ENCODE measurements at places on chromosomes 2 and 18.
A peak's percentile ranks its signal among the peaks of the same experiment; 100 is the strongest.

DNA sequence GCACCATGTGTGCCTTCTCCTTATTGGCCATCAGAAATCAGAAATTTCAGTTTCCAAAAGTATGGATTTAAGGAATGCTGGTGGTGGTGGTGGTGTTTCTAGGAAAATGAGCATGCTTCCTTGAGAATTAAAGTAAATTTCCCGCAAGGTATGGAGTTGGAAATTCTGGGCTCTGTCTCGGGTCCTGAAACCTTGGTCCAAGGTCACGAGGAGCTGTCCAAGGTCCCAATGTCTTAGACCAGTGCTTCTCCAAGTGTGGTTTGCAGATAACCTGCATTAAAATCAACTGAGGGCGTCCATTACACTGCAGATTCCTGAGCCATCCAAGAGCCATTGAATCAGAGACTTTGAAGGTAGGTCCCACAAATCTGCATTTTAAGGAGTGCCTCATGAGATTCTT lies 210.9 kb upstream of the PKDCC start:
- DNase-seq = no peak

DNA sequence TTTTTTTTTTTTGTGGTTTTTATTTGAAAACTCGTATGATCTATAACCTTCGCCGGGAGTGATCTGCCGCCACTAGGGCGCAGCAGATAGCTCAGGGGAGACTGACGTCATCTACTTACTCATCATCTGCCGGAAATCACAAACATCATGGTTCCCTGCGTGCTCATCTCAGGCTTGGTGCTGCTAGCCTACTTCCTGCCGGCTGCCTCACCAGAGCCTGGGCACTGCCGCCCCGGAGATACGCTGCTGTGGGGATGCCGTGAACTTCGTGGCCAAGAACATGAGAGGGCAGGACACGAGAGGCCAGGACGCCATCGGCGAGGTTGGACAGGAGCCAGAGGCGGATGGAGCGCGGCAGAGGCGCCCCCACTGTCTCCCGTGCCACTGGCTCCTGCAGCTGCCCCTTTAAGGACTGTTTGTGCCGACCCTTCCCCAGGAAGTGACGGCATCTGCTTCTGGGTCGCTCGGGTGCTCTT lies 68.8 kb downstream of the DOK6 start:
- DNase-seq = peak; percentile 8

- DNase-seq = no peak
Observed at GRCh38 chr2:82748653-82749052, 1710.4 kb downstream of the SUCLG1 start.

DNA sequence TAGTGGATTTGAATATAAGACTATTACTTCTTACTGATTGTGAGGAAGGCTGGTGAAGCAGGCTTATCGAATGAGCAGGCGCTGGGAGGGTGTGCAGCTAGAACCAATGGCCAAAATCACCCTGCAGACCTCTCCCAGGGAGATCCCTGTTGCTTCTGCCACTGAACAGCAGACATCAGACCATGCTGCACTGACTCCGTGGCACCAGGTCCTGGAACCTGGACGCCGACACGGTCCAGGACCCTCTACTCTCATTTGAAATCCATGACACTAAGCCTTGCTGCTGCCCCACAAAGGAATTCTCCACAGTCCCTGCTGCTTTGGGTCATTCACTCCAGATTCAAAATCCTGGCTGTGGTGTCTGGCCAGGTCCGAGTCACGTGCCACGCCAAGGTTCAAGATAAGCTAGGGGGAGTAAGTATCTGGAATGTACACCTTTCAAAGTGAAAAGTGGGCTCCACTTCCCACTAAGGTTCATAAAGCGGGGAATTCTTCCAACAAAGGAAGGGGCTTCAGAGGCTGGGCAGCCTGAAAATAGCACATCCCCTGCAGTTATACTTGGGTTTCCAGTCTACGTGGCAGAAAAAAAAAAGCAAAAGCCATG lies 9.0 kb upstream of the YWHAQ start:
- no peak for DNase-seq

DNA sequence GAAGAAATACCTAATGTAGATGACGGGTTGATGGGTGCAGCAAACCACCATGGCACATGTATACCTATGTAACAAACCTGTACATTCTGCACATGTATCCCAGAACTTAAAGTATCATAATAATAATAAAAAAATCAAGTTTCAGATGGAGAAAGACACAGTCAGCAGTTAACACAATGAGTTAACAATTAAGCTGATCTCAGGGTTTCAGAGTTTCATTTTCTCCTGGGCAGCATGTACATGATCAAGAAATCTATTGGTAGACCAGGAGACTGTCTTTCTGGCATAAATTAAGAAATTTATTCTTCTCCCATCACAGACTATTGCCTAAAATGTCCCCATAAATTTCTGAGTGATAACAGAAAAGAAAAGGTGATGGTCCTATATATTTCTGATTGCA lies 155.3 kb downstream of the RAD51AP2 start:
- DNase-seq = no peak

GRCh38 chr2:201842131-201842860 lies 36.0 kb downstream of the CDK15 start:
- no peak for DNase-seq

DNA sequence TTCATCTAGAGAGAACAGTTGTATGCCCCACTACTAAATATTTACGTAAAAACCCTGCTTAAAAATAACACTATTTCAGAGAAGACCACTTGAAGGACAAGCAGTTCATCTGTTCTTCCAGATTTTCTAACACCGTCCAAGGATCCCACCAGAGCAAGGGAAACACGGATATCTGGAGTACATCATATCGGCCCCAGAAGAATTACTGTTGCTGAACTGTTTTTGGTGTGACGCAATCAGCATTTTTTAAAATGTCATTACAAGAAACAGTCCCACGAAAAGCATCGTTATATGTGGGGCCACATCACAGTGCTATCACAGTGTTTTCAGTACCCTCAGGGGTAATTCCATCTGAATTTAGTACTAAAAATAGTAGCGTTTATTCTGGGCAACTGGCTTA lies 134.5 kb upstream of the PKDCC start:
- no peak for DNase-seq

DNA sequence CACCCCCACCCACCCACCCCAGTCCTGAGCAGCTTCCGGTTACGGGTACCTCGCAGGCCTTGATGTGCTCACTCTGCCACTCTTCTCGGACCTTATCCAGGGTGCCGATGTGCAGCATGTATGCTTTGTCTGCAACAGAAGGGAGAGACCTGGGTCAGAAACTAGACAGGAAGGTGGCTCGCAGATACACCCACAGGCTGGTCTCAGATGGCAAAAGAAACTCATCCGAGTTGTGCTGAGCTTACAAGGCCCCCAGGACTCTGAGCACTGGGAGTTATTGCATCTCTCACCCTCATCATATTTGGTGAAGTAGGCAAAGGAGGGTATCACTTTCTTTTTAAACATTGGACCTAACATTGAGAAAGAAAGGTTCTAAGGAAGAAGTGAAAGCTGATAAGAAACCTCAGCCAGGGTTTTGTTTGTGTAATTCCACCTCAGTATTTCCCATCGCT lies 30.6 kb upstream of the EPG5 start:
- no peak for DNase-seq

DNA sequence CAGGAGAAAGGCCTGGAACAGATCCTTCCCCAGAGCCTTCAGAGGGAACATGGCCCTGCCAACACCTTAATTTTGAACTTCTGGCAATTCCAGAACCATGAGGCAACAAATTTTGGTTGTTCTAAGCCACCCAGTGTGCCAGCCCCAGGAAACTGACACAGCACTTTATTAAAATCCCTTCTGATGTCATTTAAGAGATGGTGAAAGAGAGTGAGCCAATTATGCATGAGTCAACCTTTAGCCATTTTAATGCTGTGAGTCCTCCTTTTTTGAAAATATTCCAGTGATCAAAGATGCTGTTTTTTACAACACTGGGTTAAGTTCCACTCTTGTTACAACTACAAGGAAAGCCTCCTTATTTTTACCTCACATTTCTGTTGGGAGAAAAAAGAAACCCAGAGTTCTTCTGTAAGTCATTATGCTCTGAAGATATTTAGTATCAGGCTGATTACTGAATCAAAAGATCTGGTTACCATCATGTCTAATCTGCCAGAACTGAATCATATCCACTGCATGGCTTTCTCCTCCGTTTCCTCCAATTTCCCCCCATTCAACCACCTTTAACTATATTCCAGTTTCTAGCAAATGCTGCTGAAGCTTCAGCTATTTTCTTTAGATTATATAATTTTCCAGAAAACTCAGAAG lies 235.4 kb downstream of the TXNL1 start:
- DNase-seq = peak; percentile 74

GRCh38 chr2:241271706-241272302 lies 43.7 kb downstream of the HDLBP start:
- DNase-seq = no peak

DNA sequence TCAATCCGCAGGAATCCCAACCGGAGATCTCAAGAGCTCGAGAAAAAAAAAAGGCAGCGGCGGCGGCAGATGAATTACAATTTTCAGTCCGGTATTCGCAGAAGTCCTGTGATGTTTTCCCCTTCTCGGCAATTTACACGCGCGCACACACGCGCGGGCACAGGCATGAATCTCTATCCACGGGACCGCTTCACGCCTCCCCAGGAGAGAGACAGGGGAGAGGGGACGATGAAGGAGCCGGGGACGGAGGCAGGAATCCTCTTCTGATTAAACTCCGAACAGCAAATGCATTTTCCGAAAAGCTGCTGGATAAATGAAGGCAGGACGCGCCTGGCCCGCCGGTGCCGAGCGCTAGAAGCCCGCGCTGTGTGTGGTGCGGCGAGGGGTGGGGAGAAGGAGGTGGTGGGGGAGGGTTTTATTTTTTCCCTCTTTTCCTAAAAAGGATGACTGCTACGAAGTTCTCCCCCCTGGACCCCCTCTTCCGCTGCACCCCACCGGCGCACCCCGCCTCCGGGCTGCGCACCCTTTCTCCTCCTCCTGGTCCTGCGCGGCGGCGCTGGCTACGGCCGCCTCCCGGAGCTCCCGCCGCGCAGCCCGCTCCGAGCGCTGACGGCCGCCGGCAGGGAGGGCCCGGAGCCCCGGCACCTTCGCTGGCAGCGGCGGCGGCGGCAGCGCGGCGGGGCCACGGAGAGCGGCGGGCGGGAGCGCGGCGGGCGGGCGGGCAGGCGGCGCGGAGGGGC lies at the start of gene BCL2:
BCL2 (minus strand) TSS at position 387 of the 740 bp plus-strand sequence.
- no peak for DNase-seq

DNA sequence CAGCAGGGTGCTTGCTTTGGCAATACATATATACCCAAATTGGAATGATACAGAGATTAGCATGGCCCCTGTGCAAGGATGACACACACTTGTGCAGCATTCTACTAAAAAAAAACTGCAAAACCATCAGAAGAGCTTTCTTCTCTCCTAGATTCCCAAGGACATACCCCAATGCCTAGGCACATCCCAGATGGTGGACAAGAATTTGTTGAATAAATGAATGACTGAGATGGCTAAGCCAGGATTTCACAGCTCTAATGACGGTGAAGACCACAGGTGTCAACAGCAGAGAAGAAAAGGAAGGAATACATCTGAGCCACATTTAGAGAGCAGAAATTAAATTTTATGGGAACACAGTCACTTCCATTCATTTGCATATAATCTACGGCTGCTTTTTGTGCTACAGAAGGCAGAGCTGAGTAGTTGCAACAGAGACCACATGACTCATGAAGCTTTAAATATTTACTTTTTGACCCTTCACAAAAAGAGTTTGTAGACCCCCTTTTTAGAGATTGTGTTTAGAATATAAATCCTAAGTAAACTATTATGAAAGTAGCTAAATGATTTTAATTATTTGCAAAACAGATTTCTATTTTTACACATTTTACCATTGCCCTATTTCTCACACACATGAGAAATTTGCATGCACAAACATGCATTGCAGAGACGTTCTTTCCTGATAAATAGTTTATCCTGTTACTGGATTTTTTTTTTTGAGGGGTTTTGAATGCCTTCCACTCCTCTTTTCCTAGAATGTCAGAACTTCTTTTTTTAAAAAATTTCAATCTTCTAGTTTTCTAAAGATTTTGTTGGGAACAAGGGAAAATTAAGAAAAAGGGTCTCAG lies 119.0 kb downstream of the PMAIP1 start:
- no peak for DNase-seq

DNA sequence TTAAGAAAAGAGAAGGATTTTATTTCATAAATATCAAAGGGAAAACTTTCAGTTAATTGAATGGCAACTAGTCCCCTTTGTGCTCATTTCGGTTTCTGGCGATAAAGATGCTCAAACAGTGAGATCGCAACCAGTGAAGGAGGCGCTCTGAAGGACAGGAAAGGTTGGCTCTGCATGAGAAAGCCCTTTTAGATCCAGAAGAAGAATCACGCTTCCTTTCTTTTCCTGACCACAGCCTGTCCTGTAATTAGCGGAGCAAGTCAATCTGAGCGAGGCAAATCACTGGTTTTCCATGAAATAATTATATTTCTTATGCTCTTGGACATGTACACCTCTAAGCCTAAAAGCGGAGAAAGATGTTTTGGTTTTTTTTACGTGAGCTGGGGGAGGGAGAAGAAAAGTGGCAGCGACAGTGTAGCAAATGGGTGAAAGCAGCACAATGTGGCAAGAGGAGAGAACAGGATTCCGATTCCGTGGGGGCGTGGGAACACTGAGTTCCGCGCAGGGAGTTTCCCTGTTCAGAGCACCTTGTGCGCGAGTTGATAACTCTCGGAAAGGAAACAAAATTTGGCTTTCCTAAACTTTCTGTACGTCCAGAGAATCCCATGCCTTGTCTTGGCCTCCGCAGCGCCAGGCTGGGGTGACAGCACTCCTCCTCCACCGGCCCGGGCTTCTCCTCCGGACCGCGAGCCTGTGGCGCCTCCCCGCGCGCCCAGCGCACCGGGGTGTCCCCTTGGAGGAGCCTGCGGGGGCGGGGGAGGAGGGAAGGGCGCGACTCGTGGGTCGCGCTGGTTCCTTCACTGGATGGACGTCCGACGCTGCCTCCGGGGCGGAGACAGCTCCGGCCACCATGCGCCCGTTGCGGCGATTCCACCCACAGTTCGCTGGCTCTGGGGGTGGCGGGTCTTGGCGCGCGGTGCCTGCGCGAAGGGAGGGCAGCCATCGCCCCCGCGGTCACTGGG lies 620 bp upstream of the SLC9A2 start:
- no peak for DNase-seq

GRCh38 chr2:231627384-231628120 lies 34.9 kb downstream of the TEX44 start:
- DNase-seq = no peak

DNA sequence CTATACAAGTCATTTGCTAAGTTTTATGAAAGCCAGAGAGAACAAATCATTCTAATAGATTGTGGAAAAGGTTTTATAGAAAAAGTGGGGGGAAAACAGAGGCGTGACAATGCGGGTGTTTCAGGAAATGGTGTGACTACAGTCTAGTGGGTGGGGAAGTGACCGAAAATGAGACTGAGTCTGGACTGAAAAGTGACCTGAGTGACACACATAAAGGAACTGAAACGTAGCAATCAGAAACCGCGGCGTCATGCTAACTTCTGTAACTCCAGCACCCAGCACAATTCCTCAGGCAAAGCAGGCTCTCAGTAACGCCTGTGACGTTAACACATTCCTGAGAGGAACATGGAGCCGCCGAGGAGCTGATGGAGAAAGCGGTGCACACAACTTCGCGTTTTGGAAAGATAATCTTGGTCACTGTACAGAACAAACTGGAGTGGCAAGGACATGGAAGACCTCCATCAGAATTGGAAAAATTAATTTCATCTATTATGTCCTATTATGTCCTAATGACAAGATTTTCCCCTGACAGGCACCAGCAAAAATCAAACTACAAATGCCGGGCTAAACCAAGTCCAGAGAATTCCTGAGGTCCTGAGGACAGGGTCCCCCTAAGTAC lies 1.4 kb upstream of the CD226 start:
- no peak for DNase-seq

GRCh38 chr2:121160366-121160765 lies 124.6 kb downstream of the TFCP2L1 start:
- DNase-seq = no peak

GRCh38 chr2:120921457-120921856 lies 185.8 kb downstream of the GLI2 start:
- DNase-seq = no peak

GRCh38 chr18:60417946-60418345 lies 45.4 kb upstream of the MC4R start:
- DNase-seq = no peak
